ENCODE measurements at places on chromosomes 12 and 14.

- DNase-seq: no peak
Observed at GRCh38 chr14:106067935-106068334, 541.6 kb downstream of the TMEM121 start.

GRCh38 chr12:132140501-132140900, 3.6 kb downstream of the DDX51 start:
- no peak for DNase-seq

DNA sequence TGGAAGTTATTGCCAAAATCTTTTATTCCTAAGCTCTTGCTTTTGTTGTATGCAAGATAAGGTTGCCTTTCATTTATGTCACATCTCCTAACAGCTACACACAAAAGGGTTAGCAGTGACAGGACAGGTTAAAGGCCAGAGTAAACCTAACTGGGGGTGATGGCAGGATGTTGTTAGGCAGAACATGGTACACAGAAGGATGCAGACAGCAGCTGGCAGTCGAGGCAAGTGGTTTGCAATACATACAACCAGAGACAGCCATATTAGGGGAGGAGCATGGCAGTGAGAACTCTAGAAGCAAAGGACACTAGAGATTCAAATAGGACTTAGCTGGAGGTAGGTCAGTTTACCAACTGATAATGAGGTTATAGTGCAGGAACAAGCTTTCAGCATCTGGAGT, 2.7 kb upstream of the ABCD2 start:
- no peak for DNase-seq

DNA sequence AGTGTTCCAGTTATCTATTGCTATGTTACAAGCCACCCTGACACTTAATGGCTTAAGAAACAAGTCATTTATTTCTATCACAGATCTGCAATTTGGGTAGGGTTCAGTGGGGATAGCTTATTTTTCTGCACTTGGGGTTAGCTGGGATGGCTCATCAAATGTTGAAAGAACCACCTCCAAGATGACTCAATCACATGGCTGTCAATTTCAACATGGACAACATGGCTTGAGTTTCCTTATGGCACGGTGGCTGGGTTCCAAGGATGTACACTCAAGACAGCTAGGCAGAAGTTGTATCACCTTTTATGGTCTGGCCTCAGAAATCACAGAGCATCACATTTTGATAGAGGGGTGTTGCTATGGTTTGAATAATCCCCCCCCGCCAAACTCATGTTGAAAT, 24.5 kb upstream of the IGF1 start:
- no peak for DNase-seq

DNA sequence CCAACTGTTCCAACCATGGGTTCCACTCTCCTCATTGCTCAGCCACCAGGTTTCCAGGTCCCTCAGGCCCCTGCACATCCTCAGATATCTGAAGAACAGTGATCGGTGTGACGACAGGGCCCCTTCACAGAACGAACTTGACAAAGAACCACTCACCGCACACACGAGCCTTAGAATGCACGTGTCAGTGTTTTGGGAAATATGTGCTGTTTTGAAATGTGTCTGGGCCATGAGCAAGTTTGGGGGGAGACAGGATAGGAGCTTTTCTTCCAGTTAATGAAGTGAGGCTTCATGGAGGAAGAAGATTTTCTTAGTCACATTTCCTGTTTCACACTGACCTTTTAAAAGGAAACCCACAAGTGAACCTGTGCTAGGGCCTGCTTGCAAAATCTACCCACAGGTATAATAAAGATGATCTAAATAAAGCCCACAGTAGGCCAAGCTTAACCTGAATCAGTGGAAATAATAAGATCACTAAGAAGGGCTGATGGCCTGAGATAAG, 58.6 kb downstream of the ZFP36L1 start:
- DNase-seq: peak; percentile 77

GRCh38 chr14:60106339-60106738, 14.6 kb downstream of the PCNX4 start:
- DNase-seq: no peak

GRCh38 chr14:58171090-58171489, 19.1 kb upstream of the ARMH4 start:
- DNase-seq: peak; percentile 85

GRCh38 chr12:4251216-4251891, 22.2 kb upstream of the CCND2 start:
- DNase-seq: no peak

GRCh38 chr12:91361864-91362263, 179.2 kb upstream of the DCN start:
- DNase-seq: peak; percentile 54

- no peak for DNase-seq
Observed at GRCh38 chr14:103286460-103286859, 47.6 kb upstream of the EIF5 start.

- no peak for DNase-seq
Observed at GRCh38 chr12:88775742-88776151, 195.5 kb upstream of the KITLG start.

DNA sequence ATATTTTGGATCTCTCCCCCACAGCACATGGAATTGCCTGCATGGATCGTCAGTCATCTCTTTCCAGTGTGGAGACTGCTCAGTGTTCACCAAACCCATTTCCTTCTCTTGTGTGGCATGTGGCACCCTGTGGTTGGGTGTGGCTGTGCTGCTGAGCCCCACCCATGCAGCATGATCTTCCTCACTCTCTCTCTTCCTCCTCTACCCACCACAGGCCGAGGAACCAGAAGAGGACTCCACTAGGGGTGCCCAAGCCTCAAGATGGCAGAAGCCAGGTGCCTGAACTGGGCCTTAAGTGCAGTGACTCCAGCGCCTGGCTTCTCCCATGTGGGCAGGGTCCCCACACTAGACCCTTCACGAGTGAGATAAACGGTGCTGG, 66.8 kb upstream of the GPR68 start:
- DNase-seq: peak; percentile 36

- DNase-seq: peak; percentile 56
Observed at GRCh38 chr12:57614178-57614947, 3.1 kb downstream of the ARHGEF25 start.

DNA sequence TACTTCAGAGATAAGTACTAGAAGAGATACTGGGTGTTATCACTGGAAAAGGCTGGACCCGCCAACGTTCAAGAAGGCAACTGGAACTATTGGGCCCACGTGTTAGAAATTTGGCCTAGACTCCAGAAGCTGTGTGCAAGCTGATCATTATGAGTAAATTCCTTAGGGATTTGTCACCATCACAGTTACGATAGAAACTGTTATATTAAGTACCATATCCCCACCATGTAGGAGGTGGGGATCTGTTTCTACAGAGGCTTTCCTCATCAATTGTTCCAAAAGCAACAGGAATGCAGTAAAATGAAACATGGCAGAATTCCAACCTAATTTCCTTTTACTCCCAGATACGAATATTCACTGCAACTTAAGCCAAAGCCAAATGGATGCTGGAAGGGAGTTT, 170.7 kb downstream of the NOVA1 start:
- no peak for DNase-seq

DNA sequence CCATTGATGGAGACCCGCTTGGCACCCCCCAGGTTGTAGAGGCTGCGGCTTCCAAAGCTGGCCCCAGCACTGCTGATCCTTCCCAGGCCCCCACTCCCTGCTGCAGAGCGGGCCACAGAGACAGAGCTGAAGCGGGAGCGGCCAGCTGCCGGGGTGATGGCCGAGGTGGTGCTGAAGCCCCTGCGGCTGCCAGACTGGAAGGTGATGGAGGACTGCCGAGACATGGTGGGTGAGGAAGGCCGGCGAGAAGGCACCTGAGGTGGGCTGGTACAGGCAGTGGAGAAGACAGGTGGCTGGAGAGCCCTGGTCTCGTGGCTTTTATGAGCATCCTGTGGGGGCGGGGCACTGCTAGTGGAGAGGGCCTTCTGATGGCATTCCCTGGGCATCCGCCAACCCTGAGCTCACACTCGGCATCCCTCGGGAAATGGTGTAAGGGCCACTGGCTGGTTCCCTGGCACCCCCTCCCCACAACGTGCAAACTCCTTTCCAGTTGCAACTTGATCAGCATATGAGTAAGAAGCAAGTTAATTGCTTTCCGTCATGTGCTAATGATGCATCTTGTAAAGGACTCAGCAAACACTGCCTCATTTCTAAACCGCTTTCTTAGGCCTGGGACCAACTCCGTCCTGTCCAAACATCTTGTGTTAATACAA, at the start of gene KRT75:
KRT75 (minus strand) TSS at position 291 of the 653 bp plus-strand sequence; CDS start at position 224, 67 bp downstream.
- DNase-seq: no peak

GRCh38 chr14:90609376-90609775, 206.9 kb downstream of the TTC7B start:
- DNase-seq: no peak

GRCh38 chr14:82438436-82438835, 904.8 kb upstream of the SEL1L start:
- no peak for DNase-seq

DNA sequence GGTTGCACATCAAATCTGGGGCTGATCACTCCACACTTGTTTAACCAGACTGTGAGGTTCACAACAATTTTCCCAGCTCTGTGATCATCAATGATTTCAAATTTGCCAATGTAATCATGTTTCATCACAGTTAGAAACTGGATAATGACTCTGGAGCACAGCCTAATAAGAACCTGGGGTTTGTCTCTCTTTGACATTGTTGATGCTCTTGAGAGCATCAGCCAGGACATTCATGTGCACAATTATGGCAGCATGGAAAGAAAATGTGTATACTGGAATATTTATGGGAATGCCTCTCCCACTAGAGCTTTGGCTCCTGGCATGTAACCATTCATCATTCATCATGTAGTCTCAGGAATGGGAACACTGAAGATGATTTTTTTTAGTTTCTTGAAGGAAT, 47.0 kb downstream of the SIX1 start:
- DNase-seq: no peak

- DNase-seq: no peak
Observed at GRCh38 chr12:3464561-3464960, 26.4 kb upstream of the PRMT8 start.

DNA sequence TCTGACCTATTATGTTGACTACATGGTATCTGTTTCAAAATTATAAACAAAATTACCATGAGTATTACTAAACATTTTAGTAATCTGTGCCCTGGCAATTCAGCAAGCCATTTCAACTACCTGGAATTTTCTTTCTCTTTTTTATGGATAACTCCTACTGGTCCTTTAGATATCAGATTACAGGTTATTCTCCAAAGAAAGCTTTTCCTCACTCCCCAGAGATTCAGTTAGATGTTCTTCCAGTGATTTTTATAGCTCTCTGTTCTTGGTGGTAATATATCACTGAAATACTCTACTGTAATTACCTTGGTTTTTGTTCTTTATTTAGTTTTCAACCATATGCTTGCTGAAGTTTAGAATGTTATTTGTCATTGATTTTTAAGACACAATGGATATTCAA, 930.2 kb upstream of the FOXG1 start:
- no peak for DNase-seq

DNA sequence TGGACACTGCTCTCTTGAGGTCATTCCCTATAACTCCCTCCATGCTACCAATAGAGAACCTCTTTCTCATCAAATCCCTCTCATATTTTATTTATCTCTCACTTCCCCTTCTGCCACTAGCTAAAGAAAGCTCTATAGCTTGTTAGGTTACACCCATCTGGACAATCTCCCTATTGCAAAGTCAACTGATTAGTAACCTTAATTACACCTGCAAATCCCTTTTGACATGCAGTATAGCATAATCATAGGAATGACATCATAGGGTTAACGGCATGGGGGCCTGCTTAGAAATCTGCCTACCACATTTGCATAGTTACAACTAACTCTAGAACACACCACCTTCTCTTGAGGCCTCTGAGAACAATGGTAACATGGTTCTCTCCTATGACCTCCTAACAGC, 181.2 kb downstream of the EMP1 start:
- no peak for DNase-seq

DNA sequence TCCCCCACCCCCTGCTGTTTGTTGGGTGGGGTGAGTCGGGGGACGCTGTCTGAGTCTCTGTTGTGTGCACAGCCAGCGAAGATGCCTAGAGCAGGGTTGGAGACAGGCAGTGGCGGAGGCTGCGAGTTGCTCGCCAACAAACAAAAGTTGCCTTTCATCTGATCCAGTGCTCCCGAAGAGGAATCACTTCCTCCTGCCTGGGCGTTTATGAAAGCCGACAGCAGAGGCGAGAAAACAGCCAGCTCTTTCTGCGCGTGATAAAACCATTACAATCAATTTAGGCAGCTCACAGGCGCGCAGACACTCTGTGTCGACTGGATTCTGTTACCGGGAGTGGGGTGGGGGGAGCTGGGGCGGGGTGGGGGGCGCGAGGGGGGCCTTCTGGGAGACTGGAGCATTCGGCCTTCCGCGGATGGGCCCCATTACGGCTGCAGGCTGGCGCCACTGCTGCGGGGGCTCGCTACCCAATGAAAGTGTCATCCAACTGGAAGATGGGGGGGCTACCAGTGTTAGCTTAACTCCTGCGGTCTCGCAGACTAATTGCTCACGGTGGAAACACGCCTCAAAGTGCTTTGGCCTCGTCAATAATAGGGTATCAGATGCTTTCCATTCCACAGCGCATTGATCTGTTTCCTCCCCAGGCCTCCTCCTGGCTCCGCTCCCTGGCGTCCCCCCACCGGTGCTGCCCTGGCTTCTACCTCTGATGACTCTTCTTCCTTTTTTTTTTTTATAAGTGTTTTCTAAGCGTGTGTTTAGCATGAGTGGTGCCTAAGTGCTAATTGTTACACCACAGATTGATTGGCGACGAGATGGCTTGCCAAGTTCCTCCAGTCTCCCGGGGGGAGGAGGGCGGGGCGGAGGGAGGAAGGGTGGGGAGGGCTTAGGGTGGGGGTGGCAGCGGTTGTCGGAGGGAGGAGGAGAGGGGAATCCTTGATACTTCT, 678.4 kb downstream of the MED13L start:
- no peak for DNase-seq

- DNase-seq: no peak
Observed at GRCh38 chr14:104292084-104292970, 153.9 kb downstream of the KIF26A start.

DNA sequence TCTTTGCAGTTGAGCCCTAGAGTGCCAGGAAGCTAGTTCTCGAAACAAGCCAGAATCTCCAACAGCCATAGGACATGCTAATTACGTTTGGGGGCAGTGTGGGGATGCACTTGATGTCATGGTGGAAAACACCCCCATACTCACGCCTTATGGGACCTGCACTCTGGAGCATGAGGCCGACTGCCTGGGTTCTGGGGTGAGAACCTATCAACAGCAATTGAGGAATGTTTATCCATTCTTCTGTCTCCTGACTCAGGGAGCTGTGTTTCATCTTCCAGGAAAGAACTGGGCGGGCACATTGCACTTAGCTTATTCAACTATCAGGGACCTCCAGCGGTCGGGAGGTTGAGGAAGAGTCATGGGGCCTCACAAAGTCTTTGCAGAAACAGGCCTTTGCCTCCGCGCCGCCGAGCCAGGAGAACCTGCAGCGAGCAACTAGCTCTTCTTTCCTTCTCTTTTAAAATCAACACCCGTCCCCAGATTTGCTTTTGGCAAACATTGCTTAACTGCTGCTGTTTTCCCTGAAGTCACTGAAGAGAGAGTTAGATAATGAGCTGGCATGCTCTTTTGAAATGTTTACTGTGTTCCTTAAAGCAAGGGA, 226.1 kb upstream of the DIO3 start:
- DNase-seq: no peak

All from NB4 (cell line).